ENCODE measurements at places on chromosomes 16 and 17.

DNA sequence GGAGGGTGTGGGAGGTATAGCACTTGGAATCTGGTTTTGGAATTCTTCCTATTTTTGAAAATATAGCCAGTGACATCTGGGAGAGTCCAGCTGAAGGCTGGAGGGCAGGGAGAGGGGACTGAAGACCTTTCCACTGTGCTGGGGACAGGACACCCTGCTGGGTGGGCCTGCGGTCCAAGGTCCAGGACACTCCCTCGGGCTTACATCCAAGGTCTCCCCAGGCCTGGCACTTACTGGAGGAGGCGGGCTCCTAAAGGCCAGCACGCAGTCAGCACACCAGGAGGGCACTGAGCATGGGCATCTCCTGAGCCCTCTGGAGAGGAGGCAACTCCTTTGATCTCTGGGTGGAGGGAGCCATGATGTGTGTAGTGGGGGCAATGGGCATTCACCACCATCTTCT is 35.5 kb upstream of the ETV4 start:
- DNase-seq: no peak

DNA sequence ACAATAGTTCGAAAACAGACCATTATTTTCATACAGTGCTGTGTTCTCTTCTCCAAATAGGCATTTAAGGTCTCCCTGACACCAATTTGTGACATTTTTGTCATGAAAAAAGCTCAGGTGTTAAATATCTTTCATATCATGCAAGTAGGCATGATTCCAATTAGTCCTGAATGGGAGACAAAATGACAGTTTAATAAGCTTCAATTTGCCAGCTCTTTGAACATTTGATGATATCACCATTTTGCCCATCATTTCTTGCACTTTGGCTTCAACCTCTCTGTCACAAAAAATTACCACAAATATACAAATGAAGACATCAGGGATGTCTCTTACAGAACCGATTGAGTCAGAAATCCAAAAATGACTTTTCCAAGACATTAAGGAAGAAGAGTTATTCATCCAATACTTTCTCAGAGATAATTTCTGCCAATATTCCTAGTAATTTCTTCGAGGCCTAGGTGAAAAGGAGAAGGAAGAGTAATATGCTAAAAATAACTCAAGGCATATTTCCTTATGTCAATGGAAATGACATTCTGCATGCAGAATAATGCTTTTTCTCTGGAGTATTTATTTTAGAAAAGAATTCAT is 298.1 kb downstream of the CEP112 start:
- DNase-seq: no peak

GRCh38 chr17:2054512-2055291 is at the start of gene HIC1:
HIC1 (plus strand) TSS chr17:2055103; CDS start chr17:2056691, 1,588 bp downstream.
- peak; percentile 47 for DNase-seq

GRCh38 chr16:22372882-22373661 is 1.3 kb downstream of the CDR2 start:
- no peak for DNase-seq

DNA sequence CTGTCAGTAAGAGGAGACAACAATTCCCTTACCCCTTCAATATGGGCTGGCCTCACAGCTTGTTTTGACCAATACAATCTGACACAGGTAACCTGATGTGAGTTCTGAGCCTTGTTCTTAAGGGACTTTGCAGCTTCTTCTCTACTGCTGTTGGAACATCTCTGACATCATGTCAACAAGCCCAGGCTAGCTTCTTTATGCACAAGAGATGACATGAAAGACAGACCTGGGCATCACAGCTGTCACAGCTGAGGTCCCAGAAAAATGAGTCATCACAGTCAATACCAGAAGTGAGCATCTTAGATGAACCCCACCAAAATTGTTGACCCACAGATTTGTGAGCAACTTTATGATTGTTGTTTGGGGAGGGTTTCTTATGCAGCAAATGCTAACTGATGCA is 431.7 kb upstream of the PSMD7 start:
- DNase-seq: no peak

DNA sequence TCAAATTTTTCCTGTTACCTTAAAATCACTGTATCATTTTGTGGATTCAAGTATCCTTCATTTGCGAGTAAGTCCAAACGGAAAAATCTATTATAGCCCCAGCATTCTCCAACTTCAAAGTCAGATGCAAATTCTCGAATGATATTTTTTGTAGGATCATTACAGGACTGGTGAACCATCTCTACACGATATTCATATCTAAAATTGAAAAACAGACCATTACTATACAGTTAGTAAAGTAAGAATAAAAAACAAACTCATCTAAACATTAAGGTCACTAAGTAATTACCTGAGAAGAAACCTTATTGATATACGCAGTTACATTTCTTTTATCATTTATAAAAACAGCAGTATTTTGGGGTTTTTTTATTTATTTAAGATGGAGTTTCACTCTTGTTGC is 49.8 kb downstream of the TRIM37 start:
- DNase-seq: no peak

- DNase-seq: no peak
Measured at GRCh38 chr17:50187394-50187725, 14.1 kb downstream of the COL1A1 start.

DNA sequence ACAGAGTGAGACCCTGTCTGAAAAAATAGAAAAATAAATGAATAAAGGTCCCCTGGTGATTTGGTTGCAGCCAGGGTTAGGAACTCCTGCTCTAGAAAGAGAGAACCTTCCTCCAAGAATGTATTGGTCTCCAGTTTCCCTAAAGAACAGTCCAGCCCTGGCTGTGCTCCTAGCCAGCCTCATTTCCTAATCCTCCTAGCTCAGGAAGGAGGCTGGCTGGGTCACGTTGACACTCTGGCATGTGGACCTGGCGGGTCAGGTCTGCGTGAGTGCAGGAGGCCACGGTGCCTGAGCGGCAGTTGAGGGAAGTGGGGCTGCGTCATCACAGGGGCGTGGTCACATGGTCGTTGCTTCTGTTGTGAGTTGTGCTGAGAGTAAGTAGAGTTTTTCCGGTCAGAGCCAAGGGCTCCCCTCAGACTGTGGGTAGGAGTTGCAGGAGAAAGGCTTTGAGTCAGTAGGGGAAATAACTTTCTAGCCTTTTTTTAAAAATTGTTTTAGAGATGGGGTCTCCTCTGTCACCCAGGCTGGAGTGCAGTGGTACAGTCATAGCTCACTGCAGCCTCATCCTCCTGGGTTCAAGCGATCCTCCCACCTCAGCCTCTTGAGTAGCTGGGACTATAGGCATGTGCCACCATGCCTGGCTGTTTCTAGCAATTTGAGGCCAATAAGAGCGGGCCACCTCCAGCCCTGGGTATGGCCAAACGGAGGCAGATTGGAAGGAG is 194.0 kb upstream of the CIBAR2 start:
- DNase-seq: peak; percentile 61

GRCh38 chr16:67202956-67203493 is 4.1 kb downstream of the ELMO3 start:
- DNase-seq: no peak

DNA sequence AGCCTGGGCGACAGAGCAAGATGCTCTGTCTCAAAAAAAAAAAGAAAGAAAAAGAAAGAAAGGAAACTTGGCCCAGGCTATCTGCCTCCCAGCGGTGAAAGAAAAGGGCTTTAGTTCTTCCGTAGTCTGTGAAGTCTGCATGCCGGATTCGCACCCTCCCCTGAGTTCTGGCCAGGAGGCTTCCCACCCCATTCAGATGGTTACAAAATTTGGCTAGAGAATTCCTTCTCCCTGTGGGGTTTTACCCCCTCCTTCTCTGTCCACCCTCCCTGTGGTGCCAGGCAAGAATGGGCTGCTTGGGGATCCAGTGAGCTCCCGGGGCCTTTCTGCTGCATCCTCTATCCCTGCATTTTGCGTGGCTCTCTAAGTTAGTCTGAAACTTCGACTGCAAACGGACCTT is 37.8 kb downstream of the PAFAH1B1 start:
- DNase-seq: no peak

GRCh38 chr16:81785138-81785924 is 6.2 kb downstream of the PLCG2 start:
- no peak for DNase-seq

DNA sequence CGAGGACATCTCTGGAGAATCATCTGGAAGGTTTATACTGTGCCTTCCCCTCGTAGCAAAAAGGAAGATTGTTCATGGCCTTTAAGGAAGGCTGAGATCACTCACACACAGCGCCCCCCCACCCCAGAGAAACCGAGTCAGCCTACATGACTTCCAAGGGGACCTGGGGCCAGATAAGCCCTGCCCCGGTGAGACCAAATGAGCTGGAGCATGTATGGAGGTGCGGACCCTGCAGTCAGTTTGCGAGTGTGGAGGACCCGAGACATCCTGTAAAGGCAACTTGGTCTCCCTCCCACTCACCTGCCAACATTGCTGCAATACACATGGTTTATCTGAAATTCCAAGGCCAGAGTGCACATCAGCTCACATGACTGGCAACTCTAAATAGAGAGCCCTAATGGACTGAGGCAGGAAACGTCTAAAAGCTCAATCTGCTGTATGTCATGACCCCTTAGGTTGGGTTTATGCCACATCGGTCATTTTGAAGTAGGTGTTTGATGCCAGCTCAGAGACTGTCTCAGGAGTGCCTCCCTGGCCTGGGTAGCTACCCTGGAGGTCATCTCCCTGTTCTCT is 233.6 kb downstream of the CPPED1 start:
- no peak for DNase-seq

DNA sequence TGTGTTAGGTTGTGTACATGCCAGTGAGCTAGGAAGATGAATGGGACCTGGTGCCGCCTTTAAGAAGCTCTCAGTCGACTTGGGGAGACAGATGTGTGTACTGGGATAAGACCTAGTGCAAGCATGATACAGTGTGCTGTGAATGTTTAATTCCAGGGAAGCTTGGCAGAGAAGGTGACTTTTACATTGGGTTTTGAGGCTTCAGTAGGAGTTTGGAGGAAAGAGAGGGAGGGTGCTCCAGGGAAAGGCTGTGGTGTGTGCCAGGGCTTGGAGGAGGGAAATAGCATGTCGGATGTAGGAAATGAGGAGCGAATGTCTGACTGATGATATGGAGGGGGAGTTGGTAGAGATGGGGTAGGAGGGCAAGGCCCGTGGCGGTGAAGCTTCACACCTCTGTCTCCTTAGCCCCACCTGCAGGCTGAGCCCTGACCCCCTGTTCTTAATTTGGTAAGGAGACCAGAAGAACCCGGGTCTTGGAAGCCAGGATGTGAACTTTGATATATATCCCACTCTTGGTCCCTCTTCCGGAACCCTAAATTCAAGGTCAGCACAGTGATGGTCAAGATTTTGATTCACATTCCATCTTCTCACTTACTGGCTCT is 76.6 kb downstream of the PLCG2 start:
- no peak for DNase-seq

DNA sequence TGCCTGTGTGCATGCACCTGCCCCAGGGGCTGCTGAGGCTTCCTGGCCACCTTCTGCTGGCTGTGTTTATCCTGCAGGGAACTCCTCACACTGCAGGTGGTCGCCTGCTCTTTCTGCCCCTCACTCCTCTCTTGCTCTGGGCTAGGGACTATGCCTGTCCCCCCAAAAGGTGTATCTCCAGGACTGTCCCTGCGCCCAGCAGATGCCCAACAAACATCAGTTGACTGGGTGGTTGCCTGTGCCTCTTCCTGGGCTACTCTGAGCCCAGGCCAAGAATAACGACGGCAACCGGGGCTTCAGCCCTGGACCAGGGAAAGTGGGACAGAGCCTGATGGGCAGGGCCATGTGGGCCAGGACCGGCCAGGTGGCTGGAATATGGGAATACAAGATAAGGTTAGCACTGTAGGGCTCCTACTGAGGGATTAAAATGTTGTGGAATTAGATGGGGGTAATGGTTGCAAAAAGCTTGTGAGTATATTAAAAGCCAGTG is 55.4 kb downstream of the VAC14 start:
- no peak for DNase-seq

DNA sequence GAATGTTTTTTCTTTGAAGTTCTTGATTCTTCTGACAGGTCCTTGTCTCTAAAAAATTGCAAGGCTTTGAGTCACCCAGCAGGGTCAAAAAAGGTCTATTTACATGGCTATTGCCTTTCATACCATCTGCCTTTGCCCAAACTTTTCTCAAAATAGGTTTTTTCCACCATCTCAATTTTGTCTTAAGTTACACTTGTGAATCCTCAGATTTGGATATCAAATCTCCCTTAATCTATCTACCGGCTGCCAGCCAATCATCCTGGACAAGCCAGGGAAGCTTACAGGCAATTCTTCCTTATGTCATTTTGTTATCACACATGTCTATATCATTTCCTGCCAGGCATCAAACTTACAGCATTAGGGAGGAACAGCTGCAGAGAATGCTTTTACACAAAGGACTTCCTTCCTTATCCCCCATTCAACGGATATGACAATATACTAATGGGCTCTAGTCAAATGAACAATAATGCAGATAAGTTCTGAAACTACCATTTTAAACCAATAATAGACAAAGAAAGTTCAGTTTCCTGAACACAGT is 104.1 kb upstream of the CORO6 start:
- no peak for DNase-seq

DNA sequence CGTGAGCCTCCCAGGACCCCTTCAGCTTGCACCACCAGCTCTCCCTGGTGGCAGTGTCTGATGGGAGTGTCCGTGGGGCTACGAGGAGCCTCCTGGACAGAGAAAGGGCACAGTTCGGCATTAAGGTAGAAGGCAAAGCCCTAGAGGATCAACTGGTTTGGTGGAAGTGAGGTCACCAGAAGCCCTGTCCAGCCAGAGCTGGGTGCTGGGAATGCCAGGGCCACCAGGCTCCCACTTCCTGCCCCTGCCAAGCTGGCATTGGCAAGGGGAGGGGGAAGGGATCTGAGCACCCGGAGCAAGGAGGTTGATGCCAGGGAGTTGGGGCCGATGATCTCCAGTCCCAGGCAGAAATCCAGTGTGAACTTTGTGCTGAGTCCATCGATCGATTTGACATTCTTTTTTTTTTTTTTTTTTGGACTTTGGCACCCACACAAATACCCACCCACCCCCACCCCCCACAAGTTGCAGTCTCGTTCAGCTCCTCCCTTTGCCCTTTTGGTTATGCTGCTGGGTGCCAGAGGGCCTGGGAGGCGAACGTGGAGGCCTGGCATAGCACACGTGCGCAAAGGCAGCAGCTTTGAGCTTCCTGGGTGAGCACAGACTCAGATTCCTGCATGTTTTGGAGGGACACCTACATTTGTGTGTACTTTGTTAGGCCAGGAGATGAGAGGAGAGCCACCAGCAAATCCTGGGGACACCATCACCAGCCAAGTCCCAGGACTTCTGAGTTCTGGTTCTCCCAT is 2.1 kb downstream of the NHERF1 start:
- DNase-seq: no peak

DNA sequence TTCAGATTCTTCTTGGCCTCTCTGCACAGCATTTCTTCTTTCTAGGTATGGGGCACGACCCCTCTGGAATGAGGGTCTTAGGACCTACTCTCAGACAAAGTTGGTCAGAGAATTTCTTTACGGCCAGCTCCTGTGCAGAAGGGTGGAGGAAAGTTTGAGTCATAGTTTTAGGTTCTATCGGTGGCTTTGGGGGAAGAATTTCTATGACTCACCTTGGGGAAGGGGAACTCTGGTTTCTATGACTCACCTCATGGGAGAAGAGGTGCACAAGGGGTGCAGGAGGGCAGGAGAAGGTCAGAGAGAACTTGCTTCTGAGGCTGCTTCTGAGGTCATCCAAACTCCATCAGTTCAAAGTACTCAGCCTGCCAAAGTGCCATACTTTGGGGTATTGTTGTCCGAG is 2.5 kb upstream of the ABCC12 start:
- DNase-seq: no peak

GRCh38 chr17:51166987-51167931 is 1.0 kb downstream of the NME2 start:
- peak; percentile 90 for DNase-seq

- no peak for DNase-seq
Measured at GRCh38 chr17:76071531-76072147, 678 bp downstream of the SRP68 start.

Measured in posterior cingulate gyrus (tissue), 11 donors.